ENCODE measurements at places on chromosomes 4 and X.
A peak's percentile ranks its signal among the peaks of the same experiment; 100 is the strongest.

DNA sequence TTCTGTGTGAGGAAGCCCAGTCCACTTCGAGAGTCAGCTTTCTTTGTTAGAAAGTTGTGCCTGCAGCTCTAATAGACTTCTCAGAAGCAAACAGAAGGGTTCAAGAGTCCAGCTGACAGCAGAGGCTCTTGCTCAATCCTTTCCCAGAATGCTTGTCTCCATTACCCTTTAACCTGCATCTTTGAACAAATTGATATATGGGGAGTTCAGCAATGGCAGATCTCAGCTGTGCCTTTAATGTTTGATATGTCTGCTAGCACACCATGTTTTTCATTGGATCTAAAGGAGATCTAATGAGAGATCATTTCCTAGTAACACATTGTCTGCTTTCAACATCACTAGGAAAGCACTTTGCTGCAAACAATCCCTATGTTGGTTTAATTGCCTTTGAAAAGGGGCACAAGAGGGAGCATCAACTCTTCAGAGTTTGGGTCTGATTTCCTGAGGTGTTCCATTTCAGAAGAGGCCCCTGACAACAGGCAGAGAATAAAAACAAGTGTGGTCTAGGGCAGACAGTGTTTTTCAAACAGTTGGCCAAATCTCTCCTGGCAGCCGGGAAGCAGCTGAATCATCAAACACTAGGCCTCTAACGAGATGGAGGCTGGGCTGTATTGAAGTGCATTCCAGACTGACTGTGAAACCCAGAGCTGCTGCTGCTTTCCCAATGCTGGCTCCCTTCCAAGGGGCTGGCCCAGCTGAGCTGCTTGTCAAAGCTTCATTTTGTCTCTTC is 55.5 kb downstream of the LUZP4 start:
- peak; percentile 96 for DNase-seq

DNA sequence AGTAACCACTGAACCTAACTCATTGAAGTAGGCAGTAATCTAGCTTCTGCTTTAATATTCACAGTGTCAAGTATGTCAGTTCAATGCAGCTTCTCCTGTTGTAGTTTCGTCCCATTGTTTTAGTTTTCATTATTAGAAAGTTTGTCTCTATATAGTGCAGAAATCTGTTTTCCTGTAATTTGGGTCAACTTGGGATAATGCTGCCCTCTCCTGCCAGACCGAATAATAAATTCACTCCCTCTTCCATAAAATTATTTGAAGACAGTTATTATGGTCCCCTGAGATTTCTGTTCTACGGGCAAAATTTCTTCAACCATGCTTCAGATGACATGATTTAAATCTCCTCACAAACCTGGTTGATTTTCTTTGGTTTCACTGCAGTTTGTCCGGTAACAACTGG is 4.6 kb upstream of the LUZP4 start:
- no peak for DNase-seq

GRCh38 chr4:182717788-182718583 is 199.2 kb downstream of the DCTD start:
- DNase-seq, result no peak

DNA sequence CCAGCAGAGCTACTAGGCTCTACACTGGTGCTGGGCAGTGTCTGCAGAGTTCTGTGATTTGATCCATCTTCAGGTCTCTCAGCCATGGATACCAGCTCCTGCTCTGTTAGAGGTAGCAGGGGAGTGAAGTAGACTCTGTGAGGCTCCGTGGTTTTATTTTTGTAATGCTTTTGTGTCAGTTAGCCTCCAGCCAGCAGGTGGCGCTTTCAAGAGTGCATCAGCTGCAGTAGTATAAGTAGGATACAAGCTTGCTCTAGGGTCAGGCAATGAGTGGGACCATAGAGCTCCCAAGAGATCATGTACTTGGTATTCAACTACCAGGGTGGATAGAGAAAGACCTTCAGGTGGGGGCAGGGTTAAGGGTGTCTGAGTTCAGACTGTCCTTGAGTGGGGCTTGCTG is 362.5 kb upstream of the TRAM1L1 start:
- DNase-seq, result no peak

DNA sequence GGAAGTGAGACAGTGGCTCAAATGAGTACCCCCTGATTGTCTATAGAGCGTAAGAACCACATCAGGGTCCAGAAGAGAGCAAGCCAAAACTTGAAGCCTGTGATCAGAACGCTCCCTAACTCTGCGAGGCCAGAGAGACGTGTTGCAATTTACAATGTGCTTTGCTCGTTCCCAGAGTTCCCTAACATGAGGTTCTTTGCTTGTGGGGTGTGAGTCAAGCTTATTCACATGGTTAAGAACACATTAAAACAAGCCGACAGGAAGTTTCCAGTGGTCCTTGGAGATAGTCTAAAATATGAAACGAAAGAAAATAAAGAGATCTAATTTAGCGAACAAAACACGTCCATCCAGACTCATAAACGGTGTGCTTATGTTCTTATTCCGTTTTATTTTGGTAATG is 702.3 kb downstream of the TRIML1 start:
- DNase-seq, result no peak

DNA sequence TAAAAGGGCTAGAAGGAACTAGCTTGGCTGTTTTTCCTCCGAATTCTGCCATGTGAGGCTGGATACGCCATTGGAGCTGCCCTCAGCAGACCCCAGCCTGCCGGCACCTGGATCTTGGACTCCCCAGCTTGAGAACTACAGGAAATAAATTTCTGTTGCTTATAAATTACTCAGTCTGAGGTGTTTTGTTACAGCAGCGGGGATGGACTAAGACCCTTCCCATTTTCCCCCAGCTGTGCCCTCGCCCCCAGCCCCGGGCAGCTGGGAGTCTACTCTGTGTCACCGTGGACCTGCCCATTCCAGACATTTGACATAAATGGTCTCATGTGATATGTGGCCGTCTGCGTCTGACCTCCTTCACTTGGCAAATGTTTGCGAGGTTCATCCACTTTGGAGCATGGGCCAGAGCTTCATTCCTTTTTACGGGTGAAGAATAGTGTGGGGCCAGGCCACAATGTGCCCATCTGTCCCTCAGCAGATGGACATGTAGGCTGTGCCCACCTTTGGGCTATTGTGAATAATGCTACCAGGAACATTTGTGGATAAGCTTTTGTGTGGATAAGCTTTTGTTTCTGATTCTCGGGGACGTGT is 30.7 kb upstream of the SPON2 start:
- DNase-seq, result no peak

DNA sequence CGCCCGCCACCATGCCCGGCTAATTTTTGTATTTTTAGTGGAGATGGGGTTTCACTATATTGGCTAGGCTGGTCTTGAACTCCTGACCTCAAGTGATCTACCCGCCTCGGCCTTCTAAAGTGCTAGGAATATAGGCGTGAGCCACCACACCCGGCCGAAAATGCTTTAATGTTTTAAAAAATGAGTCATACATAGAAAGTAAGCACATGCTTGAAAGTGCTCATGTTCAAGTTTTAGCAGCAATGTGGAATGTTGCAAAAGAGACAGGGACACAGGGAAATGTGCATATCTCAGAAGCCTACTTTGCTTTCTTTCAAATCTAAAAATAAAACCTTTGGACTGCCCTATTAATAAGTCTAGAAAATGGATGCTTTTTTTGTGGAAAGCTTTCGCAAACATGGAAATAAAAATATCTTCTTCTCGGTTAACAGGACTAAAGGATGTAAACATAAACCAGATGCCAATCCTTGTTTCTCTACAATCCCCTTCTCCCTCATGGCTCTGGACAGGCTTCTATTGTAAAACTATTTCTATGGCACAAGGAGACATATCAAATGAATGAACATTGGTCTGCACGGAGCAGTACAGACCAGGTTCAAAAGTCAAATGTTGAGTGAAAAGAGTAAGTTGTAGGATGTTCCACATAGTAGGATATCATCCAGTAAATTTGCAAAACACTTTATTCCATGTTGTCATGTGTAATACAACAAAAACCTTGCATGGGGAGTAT is 15.0 kb downstream of the MECP2 start:
- no peak for DNase-seq

DNA sequence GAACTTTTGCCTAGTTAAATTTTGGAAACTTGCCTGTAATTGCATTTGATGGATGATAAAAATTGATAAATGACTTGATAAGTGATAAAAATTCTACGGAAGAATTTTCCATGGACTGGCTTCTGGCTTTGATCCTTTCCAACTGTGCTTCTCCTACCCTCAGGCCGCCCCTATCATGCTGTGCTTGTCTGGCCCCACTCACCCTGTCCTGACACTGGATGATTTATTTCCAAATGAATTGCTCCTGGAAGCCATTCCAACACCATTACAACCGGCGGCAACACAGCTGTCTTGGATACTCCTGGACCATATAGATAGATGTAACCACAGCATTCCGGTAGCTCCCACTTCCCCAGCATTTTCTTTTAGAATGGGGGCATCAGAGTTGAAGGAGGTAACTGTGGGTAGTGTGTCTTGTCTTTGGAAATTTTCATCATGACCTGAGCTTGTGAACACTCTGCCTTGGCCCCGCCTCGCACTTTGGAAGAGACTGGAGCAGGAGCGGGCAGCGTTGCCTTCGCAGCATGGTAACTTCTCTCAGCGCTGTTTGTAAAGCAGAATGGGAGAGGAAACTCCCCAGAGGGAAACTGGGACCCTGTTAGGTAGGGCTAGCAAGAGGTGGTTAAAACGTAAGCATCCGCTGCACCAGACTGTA is 77.4 kb downstream of the TBL1X start:
- no peak for DNase-seq

- no peak for DNase-seq
These were observed 62.7 kb upstream of the GDPD2 start for GRCh38 chrX:70360366-70360765.

- no peak for DNase-seq
These were observed 37.5 kb downstream of the AFAP1 start for GRCh38 chr4:7902101-7902553.

GRCh38 chr4:143763587-143763986 is 63.1 kb upstream of the FREM3 start:
- no peak for DNase-seq

Data from NCI-H2081 treated with DMSO at 0.1 percent for 48 hours (cell line).